Fibroblast of skin of scalp (primary cell): ENCODE measurements at places on chromosomes 1 and 21.

- DNase-seq, result no peak
Measured at GRCh38 chr1:101920577-101920976, 76.1 kb downstream of the OLFM3 start.

DNA sequence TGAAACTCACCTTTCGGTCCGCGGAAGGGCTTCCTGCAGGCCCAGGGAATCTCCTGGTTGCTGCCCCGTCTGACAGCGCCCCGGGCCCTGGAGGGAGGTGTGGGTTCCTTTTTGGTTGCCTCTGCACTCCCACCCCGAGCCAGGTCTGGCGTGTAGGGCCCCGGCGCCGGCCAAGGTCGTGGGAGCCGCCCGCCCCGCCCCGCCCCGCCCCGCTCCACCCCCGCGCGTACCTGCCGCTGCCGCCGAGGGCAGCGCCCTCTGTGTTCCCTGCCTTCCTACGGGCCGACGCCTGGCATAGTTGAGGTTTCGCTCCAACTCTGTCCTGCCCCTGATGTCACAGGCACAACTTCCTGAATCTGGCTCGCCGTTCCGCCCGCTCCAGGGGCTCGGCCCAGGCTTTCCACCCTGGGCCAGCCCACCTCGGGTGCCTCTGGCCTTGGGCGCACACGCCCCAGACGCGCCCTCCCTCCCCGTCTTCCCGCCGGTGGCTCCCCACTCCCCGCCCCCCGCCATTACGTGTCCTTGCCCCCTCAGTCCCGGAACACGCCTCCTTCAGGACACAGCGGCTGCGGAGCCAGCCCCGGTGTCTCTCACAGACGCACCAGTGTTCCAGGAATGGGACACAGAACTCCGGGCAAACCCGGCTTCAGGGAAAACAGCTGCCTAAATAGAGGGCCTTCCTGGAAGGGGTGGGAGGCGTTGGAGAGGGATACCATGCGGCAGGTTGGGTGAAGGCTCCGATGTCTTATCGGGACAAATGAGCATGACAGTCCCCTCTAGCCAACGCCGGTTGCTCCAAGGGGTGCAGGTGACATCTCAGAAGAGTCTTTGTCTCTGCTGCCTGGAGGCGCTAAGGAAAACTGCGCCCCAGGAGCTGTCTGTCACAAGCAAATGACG, at the start of gene KIAA0040:
Gene KIAA0040, minus strand, starts transcription at position 147 of the 897 bp plus-strand sequence. CDS start 31,763 bp downstream, outside the sequence.
- DNase-seq, result peak; percentile 22

DNA sequence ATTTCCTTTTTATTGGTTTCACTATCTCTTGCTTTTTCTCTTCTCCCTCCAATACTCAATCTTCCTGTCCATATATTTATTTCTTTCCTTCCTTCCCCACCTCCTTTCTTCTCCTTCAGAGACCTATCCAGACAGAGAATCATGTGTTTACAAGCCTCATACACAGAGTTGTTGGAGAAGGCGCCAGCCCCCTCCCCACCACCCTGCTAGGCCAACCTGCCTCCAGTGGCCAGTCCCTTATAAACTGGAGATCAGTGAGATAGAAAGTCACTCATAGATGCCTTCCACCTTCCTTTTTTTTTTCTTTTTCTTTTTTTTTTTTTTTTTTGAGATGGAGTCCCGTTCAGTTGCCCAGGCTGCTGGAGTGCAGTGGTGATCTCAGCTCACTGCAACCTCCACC, 53.3 kb downstream of the CD247 start:
- no peak for DNase-seq

- peak; percentile 2 for DNase-seq
Measured at GRCh38 chr1:180811886-180812285, 100.8 kb upstream of the KIAA1614 start.

GRCh38 chr1:73820843-73821242, 377.1 kb downstream of the LRRIQ3 start:
- no peak for DNase-seq

DNA sequence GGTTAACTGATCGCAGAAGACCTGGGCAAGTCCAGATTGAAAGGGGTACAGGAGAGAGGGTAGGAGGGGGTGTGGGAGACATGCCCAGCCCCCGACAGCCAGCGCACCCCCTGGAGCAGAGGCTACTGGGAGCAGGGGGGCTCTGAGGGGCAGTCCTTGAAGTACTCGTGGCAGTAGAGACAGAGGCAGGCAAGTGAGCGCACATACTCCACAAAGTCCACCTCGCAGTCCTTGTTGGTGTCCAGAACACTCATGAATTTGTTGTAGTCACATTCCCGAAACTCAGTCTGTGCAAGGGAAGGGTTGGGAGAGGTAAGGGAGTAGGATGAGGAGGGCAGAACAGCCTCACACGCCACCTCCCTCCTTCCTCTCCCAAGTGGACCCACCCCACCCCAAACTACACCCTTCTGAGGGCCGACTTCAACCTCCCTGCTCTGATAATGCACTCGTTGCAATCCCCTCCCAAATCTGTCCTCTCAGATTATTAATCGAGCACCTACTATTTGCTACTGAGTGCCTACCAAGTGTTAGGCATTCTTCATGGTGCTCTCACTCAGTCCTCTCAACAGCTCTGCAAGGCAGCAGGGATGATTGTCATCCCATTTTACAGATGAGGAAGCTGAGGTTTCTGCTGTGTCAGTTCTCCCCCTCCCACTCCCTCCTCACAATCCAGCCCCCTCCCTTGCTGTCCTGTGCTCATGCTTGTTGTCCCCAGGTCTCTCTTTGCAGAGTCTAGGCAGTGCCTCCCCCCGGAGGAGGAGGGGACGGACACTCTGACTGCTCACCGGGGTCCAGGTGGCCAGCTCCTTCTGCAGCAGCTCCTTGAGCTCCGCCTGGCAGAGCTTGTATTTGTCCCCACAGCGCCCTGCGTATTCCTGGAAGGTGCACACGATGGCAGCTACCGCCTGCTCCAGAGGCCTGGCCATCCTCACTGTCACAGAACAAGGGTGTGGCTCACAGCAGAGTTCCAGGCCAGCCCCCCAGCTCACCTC, 1.2 kb downstream of the S100A3 start:
- no peak for DNase-seq

DNA sequence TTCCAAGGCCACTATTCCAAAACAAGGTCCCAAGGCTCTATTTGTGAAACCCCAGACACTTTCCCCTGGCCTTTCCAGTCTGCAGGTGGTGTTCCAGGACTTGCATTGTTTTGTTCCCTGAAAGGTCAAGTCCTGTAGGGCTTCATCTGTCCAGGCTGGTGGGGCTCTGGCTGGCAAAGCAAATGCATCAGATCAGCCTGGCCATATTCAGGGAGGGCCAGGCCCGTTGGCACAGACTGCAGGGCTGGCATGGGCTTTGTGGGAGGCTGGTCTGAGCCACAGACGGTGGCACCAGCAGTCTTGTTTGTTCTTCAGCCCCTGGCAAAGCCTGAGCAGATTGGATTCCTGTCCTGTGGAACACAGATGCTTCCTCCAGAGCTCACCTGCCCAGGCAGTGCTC, 93.0 kb downstream of the SPATA46 start:
- DNase-seq, result no peak

DNA sequence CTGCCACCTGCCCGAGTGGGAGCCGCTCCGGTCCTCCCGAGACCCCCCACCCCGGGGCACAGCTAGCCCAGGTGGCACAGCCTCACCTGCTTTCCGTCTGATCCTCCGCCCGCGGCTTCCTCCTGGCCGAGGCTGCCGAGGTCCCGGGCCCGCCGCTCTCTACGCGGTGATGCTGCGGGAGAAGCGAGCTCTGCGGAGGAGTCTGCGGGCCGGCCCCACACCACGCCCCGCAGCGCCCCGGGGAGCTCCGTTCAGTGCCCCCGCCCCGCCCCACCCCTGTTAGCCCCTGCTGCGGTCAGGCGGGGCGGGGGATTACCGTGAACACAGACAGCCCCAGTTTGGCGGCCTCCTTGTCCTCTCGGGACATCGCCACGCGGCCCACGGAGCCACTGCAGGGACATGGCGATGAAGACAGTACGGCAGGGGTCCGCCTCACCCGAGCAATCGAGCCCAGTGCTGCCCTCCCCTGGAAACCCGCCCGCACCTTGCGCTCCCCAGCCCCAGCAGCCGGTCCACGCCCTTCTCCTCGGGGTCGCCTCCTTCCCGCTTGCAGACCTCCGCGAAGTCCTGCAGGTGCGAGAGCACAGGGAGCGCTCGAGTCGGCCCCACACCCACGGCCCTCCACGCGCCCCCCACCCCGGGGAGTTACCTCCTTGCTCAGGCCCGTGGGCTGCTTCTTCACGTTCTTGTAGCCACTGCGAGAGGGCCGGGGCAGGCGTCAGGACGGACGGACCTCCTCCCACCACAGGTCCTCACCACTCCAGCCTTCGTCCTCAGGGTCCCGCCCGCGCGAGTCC, 933 bp downstream of the C1orf35 start:
- no peak for DNase-seq

DNA sequence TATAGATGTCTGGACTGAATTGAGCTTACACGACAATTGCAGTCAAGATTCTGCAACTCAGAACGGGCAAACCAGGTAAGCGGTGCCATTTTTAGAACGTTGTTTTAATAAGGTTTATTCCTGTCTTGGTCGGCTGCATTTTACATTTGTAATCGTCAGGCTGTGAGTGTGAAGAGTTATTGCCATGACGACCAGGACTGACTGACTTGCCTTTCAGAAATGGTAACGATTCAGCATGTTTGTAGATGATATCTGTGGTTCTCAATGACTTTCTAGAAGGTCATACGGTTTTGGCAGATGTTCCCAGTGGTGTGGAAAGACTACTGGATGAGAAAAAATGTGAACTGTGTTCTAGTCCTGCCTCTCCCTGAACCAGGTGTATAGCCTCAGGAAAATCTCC, 271.3 kb upstream of the B3GALT2 start:
- DNase-seq, result peak; percentile 8

DNA sequence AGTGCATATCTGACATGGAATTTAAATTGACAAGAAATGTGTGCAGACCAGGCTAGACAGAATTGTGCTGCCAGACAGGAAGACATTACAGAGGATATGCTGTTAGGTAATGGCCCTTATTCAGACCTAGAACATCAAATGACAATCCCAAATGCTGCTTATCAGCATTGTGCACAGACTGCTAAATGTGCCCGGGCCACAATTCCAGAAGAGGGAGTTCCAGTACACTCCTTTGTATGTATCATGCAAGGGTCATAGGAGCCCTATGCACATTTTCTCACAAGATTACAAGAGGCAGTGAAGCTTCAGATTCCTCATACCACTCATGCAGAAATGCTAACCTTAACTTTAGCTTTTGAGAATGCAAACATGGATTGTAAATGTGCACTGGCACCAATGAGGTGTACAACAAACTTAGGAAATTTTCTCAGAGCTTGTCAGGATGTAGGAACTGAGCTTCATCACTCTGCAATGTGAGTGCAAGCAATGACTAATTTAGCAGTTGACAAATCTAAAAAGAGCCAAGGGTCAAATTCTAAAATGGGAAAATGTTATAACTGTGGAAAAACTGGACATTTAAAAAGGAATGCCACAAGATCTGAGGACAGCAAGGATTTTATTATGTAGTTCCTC, 273.5 kb downstream of the COL11A1 start:
- peak; percentile 13 for DNase-seq

DNA sequence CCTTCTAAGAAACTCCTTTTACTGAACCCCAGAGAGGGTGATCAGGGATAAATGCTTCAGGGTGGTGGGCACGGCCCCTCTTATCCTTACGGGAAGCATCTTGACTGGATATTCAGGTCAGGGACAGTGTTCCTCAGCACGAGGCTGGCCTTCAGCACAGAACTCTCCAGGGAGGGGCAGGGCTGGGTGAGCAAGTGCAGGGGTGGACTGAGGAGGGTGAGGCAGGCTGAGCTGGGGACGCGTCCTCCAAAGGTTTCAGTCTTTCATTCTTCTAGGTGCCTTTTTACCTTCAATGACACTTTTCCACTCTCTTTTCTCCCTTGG, 52.3 kb downstream of the RASSF5 start:
- DNase-seq, result no peak

GRCh38 chr1:145997016-145997717, 788 bp upstream of the TXNIP start:
- DNase-seq, result peak; percentile 50

DNA sequence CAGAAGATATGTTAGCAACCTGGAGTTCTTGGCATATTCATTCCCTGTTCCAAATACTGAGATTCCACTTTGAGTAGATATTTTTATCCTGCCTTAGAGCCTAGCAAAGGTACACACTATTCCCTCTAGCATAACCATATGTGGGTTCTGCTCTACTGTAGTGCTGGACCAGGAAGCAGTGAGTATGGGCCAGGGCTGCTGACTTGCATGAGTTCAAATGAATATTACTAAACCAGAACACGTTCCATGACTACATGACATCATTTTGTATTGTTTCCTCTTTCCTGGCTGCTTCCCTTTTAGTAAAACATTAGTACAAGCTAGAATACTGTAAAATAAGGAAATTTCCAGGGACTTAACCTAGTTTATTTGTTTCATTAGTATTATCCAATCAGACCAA, 41.1 kb downstream of the TNFSF18 start:
- DNase-seq, result no peak

GRCh38 chr1:68383092-68383491, 66.7 kb downstream of the RPE65 start:
- no peak for DNase-seq

DNA sequence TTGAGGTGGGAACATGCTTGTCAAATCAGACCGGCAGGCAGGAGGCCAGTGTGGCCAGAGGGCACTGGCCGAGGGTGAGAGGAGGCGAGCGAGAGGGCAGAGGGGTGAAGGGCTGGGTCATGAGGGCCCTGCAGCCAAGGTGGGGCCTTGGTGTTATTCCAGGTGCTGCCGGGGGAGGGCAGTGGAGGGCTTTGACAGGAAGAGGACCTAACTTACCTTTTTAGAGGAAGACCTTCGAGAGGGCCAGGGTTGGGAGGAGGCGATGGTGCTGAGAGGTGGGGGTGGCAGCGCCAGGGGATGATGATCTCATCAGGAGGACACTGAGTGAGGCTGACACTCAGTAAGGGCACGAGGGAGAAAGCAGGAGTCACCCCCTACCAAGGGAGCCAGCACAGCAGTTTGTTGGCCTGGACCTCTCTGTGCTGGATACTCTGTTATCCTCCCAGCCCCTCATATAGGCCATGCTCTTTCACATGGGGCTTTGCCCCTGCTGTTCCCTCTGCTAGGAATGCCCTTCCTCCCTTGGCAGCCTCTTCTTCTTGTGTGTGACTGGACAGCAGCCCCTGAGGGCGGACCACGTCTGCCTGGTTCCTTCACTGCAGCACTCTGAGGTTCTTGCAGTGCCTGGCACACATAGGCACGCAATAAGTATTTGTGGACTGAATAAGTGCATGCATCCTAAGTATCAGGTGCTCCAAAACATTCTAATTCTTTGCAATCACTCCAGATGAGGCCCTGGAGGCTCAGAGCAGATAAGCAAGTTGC, 7.5 kb upstream of the TTC22 start:
- no peak for DNase-seq
